ENCODE measurements at places on chromosomes 16 and 17. TPM values are rescaled to one million over a fixed set of nuclear protein-coding genes. Genes with fewer than 3 reads are reported as not detected.

The CDYL2 gene
- 4.4 TPM for total RNA-seq

The SYNGR2 gene
- total RNA-seq = 7.8 TPM

The CX3CL1 gene
- 0.18 TPM for total RNA-seq

The TBC1D3 gene
- total RNA-seq = 2.3 TPM

The NPIPB9 gene
- total RNA-seq = not detected

The C16orf95 gene
- 1.6 TPM for total RNA-seq

Measured in cardiac atrium fibroblast (primary cell).